ENCODE measurements at places on chromosomes 2 and 18.

DNA sequence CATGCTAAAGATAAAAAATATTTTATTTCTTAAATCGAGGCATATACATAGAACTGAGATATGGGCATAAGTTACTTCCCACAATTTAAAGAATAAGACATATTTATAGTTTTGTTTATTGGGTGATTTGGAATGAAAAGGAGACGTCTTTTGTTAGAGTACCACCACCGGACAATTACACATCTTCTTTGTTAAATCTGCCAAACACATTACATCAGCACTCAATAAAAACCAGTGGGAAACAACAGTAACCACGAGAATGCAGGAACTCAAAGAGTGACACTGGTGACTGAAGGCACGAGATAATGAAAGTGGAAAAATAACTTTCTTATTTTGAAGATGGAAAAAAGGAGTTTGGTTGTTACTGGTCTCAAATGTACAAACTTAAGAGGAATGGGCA, 92.6 kb upstream of the TFCP2L1 start:
- no peak for DNase-seq

GRCh38 chr2:27890924-27891672, 569 bp downstream of the BABAM2 start:
- DNase-seq = peak; percentile 95

DNA sequence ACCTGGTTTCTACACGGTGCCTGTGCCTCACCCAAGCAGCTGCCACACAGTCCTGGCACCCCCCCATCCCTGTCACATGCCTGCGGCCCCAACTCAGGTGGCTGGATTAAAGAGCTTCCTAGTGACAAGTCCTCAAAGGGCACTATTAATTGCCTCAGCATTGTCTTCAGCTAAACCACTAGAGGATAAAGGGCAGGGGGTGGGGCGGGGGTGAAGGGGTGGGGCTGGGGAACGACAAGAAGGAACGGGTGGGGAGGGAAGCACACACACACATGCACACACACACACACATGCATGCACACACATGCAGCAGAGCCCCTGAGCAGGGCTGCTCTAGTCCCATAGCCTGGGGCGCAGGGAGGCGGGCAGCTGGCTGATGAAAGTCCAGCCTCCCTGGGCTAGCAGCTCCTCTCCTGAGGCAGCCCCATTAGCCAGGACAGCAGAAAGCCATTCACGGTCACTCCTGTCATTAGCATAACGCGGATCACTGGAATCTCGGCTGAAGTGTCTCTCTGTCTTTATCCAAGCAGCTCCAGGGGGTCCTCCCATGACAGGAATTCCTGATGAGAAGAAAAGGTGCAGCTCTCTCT, 7.4 kb upstream of the TEX261 start:
- no peak for DNase-seq

DNA sequence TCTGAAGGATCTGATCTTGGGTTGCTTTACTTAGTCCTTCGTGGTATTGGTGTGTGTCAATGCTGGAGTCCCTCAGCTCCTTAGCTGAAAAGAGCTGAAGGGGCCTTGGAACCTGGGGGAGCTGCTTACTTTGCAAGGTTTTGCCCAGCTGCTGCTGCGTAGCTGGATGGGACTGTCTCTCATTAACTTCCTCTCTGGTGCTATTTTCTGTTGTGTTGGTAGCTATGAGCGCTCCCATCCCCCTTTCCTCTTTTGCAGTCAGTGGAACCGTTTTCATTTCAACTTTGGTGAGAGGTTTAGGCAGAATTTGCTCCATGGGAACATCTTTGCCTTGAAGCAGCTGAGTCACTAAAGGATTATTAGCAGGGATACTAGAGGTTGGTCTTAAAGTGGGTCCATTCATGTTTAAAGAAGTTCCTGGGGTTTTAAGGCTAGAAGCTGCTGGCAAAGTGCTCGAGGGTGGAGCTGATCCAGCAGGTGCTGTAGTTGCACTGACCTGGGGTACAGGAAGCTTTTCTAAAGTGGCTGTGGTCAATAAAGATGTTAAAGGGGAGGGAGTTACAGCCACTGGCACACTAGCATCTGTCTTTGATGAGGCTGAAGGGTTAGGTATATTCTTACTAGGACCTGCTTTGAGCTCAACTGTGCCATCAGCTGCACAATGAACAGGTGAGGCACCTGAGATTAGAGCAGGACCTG, 69.9 kb upstream of the DTNB start:
- DNase-seq = no peak

DNA sequence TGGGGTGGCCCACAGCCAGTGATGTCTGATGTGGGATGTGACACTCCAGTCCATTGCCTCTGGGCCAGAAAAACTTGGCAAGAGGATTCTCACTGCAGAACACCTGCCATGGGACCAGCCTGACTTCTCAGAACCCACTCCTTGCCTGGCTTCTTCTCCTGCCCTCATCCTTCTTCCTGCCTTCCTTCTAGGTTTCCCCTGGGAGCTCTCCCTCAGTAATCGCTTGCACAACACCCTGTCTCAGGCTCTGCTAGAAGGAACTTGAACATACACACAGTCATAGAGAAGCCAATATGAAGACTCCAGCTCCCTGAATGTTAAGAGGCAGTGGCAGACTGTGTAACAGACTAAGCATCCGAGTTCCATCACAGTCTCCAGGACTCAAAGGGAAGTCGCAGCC, 4.3 kb upstream of the COL6A3 start:
- DNase-seq = no peak

GRCh38 chr2:196230061-196230854, 58.9 kb upstream of the STK17B start:
- DNase-seq = peak; percentile 56

DNA sequence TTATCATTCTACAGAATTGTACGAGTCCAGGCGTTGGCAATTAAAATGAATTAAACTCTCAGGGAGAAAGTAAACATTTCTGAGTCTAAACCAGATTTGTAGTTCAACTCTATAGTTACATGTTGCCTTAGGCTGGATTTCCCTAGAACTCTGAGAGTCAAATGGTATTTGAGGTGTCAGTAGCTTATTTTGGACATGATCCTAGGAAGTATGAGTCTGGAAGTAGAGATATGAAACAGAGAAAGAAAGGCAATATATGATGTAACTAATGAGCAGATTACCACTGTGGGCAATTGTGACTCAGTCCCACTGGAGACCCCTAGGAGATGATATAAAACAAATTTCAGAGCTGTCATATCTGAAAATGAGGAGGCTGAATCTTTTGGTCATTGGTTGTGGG, 199.1 kb upstream of the UBE2E3 start:
- DNase-seq = no peak

DNA sequence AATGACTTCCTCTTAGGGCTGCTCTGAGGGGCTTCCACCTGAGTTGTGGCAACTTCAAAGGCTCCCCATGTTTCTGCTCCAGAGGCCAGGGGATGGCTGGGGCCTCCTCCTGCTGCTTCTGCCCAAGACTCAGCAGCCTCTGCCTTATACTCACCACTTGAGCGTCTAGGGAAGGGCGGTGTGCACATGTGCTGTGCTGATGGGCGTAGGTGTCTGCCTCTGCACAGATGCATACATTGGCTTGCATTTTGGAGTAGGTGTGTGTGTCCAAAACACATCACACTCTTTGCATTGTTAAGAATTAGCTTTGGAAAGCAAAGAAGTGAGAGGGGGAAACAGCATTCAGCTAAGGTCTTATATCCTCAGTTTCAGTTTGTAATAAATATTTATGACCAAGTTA, 85.2 kb downstream of the EN1 start:
- DNase-seq = no peak

DNA sequence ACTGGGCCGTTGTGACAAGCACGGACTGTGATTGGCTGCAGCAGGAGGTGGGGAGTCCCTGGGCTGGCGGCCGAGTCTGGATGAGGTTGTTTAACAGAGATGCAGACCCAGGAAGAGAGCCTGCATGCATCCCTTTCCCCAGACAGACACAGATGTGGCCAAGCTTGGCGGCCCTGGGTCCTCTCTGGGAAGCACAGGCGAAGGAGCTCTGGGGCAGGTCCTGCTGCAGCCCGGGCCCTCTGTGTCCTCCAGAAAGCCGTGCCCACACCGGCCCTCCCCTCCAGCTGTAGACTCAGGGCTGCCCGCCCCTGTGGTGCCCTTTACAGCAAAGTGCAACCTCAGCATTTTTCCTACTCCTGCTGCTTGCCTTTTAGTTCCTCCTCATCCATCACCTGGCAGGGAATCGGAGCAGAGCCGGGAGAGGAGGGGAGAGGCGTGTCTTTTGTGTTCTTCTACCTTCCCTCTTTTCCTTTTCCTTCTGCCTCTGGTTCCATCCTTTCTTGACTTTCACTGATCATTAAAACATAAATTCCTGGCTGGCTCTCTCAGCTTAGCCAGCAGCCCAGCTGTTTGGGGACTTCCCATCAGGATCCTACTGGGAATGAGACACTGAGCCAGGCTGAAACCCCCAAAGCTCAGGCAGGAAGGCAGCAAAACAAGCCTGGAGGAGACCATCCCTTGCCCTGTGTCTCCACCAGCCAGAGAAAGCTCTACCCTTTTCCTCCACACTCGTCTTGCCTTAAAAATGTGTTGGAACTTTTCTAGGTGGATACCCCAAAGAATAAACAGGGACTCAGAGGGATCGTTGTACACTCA, 75.0 kb downstream of the CTIF start:
- DNase-seq = no peak

DNA sequence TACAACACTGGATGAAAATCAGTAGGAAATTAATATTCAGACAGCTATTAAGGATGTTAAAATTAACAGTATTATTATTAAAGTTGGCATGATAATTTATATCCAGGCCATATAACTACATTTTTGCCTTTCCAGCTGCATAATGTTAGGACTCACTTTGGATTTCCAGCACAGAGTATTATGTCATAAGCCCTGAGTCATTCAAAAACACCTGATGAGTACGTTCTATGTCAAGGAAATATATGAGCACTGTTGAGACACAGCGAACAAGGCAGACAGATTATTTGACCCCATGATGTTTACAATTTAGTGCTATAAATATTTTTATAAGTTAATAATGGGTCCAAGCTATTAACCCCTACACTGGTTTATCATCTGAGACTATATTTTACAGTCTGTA, 59.8 kb upstream of the RIT2 start:
- no peak for DNase-seq

DNA sequence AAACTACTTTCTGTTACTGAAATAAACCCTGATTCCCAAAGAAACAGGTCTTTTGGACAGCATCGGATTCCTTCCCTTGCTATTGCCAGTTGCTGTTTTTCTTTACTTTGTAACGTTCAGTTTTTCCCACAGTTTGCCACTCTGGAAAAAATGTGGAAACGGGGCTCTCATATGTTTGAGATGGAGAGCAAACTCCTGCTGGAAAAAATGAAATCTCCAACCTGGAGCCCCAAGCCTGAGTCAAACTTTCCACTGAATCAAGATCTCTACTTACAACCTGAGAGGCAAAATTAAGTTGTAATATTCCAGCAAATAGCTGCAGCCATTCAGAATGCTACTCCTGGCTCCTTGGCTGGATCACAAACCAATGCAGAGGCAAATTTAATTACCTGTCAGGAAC, 270.7 kb downstream of the SRBD1 start:
- no peak for DNase-seq

DNA sequence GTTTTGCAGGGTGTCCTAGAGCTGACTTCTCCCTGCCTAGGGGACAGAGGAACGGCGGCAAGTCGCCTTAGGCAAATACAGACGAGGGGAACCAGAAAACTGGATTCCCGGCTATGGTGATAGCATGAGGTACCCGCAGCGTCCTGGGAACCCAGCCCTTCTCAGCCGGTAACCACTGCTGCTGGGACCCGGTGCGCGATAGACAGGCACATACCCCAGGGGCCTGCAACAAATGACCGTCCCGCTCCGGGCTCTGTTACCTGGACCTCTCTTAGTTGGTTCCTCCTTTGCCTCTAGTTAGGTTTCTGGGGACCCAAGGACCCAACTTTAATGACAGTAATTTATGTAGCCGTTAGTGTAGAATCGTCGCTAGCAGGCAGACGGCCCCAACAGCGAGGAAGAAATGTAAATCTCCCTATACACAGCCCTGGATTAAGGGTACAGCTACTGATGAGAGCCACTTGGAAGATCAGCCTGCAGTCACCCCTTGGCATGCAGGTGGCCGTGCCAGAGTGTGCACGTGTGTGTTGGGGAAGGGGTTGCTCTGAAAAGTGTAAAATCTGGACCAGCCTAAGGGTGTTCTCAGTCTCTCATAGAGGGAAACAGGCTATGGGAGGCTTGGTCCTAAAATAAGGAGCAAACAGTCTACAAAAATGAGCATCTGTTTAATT, 819 bp upstream of the SERPINE2 start:
- DNase-seq = peak; percentile 12

GRCh38 chr2:42063431-42064171, 15.8 kb downstream of the PKDCC start:
- DNase-seq = no peak

GRCh38 chr2:27096748-27097297, 10.3 kb downstream of the KHK start:
- no peak for DNase-seq

GRCh38 chr2:207290833-207291624, 125.3 kb upstream of the KLF7 start:
- no peak for DNase-seq

DNA sequence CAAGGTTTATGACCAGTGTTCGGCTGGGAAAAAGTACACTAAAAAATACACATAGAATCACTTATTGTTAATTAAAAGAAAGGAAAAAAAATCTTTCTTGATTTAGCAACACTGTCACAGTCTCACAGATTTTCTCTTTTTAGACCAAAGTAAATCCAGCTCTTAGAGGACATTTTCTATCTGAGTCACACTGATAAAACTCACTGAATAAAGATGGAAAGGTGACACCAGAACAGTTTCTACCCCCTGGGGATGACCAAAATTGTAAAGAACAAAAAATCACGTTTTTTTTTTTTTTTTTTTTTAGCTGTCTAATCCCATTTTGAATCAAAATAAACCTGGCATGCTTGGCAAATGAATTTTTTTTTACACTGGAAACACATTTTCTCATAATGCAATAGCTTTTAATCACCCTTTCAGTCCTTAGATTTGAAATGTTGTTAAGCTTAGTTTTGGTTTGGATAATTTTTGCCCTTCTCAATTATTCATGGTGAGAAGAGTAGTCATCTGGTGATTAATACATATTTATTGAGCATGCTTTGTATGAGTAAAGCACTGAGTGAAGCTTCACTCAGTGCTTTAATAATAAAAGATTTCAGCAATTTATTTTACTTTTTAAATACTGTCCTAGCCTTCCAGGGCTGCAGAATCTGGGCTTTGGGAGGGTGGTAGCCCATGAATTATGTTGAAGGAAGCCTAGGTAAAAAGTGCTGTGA, 886.3 kb downstream of the SLC4A3 start:
- no peak for DNase-seq

DNA sequence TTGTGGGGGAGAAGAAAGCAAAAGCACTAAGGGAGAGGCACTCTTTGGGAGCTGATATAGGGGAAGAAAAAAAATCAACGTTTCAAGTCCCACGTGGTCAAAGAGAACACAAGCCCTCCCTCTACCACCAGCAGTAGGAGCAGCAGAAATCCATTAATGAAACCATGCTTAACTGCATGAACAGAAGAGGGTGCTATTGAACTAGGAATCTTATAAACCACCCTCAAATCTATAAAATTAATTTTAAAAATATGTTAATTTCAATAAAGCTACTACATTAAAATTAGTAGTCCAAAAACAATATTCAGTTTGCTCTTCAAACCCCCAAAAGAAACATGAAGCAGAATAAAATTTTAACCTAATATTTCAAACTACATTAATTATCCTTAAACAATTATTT, 147.8 kb downstream of the TMEM18 start:
- DNase-seq = no peak
